ENCODE measurements at places on chromosomes 11 and 22. TPM values are rescaled to one million over a fixed set of nuclear protein-coding genes. Genes with fewer than 3 reads are reported as not detected.
A peak's percentile ranks its signal among the peaks of the same experiment; 100 is the strongest.

Gene TRIM48
- total RNA-seq, result 0.24 TPM

Gene TPP1
- 22.6 TPM for total RNA-seq

DNA sequence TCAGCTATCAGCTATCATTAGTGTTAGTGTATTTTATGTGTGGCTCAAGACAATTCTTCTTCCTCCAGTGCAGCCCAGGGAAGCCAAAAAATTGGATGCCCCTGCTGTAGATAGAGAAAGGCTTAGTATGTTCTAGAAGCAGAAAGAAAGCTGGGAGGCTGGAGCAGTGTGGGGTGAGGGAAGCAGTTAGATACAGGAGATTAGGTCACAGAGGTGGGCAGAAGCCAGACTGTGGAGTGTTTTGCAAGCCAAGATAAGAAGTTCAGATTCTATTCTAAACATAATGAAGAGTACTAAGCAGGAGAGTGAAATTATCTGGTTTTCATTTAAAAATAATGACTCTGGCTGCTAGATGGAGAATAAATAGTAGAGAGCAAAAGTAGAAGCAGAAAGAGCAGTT is 381.7 kb downstream of the DCDC1 start:
- no peak for DNase-seq

DNA sequence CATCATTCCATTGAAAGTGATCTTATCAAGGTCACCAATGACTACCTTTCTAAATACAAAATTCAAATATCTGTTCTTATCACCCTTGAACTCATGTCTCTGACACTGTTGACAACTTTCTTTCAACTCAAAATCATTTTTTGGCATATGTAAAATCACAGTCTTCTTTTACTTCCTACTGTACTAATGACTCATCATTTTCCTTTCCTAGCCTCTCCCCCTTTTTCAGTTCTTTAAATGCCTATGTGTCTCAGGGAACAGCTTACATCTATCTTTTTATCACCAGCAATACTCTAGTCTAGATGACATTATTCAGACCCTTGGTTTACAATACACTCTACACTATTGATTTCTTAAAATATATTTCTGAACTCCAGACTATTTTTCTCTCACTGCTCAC is 2220.7 kb upstream of the RAG2 start:
- DNase-seq, result no peak

Gene TRIM51
- total RNA-seq, result not detected

Gene UPK3A
- not detected for total RNA-seq

DNA sequence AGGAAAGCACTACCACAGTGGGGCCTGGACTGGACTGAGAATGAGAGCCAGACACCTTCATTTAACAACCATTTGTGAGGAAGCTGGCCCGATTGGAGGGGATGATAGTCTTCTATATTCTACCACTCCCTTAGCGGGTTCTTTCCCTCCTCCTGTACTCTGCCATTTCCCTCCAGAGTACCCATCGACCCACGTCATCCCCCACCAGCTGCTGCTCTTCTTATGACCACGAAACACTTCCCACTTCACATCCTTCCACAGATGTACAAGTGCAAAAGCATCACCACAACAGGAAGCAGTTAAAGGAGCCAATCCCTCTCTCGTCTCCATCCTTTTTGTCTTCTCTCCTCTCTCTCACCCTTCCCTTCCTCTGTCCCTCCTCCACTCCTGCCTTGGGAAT is 18.0 kb upstream of the UBASH3B start:
- DNase-seq, result no peak

Gene HTATIP2
- 54.5 TPM for total RNA-seq

- DNase-seq, result peak; percentile 34
Observed at GRCh38 chr22:37428649-37429586, 1.6 kb upstream of the ELFN2 start.

Gene EFCAB6
- total RNA-seq, result 0.39 TPM

Gene GDPD4
- total RNA-seq, result not detected

- DNase-seq, result no peak
Observed at GRCh38 chr22:18994056-18994455, 58.0 kb upstream of the PRODH start.

GRCh38 chr11:82523141-82523540 is 210.5 kb downstream of the FAM181B start:
- no peak for DNase-seq

DNA sequence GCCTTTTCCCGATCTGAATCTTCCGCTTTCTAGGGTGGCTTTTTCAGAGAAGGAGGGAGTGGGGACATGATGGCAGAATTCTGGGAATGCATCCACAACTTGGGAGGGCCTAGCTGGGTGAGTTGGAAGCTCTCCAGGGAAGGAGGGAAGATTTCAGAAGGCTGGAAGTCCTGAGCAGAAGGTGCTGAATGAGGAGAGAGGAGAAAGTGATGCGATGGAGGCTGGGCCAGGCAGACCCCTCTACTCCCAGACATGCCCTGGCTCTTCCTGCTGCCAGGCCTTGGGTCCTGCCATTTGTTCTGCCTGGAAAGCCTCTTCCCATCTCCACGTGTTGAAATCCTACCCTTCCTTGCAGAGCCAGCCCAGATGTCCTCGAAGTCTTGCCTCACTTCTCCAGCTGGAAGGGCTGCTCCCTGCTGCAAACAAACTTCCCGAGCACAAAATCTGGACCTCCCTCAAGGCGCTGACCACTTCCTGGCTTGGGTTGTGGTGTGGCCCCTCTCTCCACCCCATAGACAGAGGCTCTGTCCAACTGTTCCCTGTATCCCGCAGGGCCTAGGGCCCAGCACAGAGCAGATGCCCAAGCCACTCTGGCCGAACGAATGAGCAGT is 16.8 kb downstream of the LRRC32 start:
- DNase-seq, result peak; percentile 90

DNA sequence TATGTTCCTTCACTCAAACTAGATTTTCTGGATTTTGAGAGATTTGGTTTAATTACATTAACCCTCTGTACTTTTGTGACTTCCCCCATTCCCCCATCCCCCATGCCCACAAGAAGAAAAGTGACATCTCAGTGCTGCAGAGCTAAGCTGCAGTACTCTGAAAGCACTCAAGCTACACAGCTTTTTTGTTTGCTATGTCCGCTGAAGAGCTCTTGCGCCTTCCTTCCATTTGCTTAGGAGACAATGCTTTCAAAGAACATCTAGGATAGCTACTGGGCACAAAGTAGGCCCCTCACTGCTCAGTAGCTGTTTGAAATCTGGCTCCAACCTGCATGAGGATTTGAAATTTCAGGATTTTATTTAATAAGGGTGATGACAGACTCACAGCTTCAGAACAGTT is 69.7 kb downstream of the SLC17A6 start:
- no peak for DNase-seq

GRCh38 chr11:106091480-106092123 is 14.1 kb downstream of the AASDHPPT start:
- DNase-seq, result peak; percentile 70

DNA sequence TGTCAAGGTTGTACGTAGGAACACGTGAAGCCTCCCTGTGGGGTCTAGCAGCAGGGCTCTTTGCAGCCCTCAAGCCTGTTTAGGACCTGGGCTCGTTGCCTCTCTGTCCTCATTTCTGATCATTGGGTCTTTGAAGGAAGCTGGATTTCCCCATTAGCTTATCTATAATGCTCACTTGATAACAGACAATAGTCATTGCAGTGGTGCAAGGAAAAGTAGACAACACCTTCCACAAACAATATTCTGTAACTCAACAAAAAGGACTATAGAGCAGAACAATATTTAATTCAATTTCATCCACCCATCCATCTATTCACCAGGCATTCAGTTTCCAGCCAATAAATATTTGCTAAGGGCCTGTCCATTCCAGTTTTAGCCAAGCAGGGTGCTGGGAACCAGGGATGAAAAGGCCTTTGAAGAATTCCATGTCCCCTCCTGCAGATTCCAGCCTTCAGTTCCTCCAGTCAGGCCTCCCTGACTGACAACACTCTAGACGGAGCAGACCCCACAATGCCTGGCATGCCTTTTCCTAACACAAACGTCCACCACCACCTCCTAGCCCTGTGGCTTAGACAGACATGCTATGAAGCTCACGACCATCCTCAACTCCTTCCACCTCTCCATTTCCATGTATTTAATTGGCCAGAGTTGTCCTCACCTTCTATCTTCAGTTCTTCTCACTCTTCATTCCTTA is 12.7 kb upstream of the POLD3 start:
- no peak for DNase-seq

GRCh38 chr11:6962141-6962540 is 35.9 kb downstream of the ZNF215 start:
- DNase-seq, result no peak

Gene BRSK2
- not detected for total RNA-seq

GRCh38 chr11:91248199-91248807 is 976.3 kb upstream of the FAT3 start:
- DNase-seq, result peak; percentile 9

- DNase-seq, result peak; percentile 32
Observed at GRCh38 chr11:34819740-34820482, 96.3 kb downstream of the APIP start.

Gene FOLR1
- not detected for total RNA-seq

GRCh38 chr11:28090052-28090749 is 17.8 kb downstream of the KIF18A start:
- DNase-seq, result no peak

Gene GAB4
- total RNA-seq, result not detected

Gene CASP4
- 79.4 TPM for total RNA-seq

DNA sequence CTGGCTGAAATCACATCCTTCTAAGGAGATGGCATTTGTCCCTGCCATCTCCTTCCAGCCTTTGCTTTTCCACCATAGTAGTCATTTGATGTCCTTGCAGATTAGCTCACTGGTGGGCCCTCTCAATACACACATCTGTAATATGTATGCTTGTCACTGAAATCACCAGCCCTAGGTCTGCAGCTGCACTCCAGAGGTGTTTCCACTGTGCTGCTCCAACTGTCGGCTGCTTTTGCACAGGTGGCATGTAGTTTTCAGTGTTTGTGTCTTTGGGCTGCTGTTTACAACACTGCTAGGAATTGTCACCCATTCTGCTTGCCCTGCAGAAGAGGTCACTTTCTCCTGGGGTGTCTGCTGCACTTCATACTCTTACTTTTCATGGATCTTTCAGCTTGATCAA is 69.0 kb upstream of the GRAMD1B start:
- no peak for DNase-seq

Gene CRYBA4
- not detected for total RNA-seq

DNA sequence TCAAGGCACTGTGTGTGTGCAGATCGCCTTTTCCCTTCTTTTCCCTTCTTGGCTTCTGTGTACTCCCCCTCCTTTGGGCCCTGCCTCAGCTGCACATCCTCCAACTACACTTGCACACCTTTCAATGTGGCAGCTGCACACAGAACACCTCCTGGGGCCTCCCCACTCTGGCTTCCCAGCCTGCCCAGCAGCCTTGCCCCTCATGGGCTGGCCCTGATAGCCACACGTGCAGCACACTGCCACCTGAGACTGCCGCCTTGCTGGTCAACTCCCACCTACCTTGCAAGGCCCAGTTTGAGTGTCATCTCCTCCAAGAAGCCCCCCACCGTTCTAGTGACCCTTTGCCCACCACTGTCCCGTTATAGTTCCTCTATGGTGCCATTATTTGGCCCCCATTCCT is 77.3 kb upstream of the ARFGAP3 start:
- no peak for DNase-seq

DNA sequence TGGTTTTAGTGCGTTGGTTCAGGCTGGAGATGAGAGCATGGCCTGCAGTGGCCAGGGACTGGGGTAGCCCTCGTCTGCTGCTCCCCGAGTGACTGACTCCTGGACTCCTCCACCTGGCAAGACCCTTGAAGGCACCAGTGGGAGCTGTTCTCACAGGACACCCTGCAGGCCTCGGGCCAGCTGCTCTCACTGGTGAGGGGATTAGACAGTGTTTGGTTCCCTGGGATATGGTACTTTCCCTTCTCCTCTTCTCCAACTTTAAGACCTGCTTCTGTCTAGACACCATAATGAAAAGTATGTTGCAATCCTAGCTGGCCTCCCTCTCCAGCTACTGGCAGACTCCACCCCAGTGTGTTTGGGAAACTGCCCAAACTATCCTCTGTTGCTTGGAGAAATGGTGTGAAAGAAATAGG is 168.8 kb upstream of the CADM1 start:
- DNase-seq, result peak; percentile 39

DNA sequence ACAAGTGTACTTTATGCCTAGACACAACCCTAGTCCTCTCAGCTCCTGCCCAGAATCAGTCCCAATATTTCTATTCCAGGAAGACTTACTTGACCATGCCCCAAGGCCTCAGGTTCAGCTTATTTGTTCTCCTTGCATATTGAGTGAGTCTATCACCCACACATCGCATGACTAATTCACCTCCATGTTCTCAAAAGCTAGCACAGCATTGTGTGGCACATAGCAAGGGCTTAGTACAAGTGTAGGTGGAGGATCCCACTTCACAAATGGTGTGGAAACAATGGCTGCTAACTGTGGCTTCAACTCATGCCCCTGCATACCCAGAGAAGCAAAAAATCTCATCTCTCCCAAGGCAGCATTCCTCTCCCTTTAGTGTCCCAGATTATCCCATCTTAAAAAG is 602.6 kb upstream of the API5 start:
- DNase-seq, result no peak

- no peak for DNase-seq
Observed at GRCh38 chr11:8267831-8268529, 4.3 kb upstream of the LMO1 start.

GRCh38 chr22:25366408-25366807 is 147.0 kb downstream of the CRYBB2 start:
- DNase-seq, result no peak

GRCh38 chr22:19182472-19183157 is 4.1 kb upstream of the SLC25A1 start:
- no peak for DNase-seq

Gene MMP12
- not detected for total RNA-seq

DNA sequence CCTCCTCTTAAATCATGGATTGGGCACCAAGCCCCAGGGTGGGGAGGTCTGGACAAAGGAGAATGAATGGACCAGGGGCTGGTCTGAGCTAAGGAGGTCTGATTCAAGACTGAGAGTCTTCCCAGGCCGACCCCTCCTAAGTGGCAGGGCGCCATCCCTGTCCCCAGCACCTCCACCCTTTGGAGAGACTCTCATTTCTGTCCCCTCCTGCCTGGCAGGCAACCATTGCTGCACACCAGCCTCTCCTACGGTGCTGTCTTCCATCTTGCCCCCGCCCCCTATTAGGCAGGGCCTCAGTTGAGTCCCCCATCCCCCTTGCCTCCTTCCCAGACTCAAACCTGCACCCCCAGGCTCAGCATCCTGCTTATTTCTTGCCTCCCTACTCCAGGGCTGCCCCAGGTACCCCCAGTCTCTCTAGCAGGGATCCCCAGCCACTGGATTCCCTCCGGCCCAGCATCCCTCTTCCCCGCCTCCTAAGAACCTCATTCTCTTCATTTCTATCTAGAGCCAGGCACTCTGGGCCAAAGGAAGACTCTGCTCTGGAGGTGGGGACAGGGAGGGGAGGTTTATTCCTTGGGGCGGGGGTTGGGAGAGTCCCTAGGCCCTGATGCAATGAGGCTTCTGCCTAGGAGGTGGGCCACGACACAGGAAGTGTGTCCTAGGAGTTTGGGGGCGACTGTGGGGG is 1.7 kb upstream of the RCOR2 start:
- DNase-seq, result no peak

- no peak for DNase-seq
Observed at GRCh38 chr11:66904981-66905521, 48.2 kb downstream of the LRFN4 start.

- peak; percentile 47 for DNase-seq
Observed at GRCh38 chr11:62732830-62733229, 4.5 kb downstream of the TTC9C start.
